Right atrium auricular region (tissue), 2 donors: ENCODE measurements at places on chromosomes 5 and 9.

- H3K4me1 ChIP-seq = no peaks in the 10 kb centered on the region
- no peaks in the 10 kb centered on the region for H3K27me3 ChIP-seq
- no peak overlapping the region for H3K4me3 ChIP-seq
- no peaks in the 10 kb centered on the region for H3K36me3 ChIP-seq
- no peak for DNase-seq
- H3K27ac ChIP-seq = no peak overlapping the region
These were observed 504.5 kb upstream of the ITGA1 start for GRCh38 chr5:52283221-52283620.

DNA sequence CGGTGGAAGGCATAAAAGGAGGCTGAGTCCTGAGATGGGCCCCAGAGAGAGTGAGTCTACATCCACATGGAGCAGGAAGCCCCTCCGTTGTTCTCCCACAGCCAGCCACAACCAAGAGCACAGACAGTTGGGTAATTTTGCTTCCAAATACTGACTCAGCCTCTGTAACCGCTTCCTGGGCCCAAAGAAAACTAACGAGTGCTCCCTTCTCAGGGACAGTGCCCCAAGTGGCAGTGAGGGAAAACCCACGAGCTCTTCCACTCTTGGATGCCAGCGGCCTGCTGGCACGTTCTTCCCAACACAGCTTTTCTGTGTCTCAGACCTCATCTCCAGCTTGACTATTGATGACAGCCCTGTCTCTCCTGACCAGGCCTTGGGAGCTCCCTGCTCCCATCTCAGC is 207.6 kb downstream of the FSTL4 start:
- no peaks in the 10 kb centered on the region for H3K4me1 ChIP-seq
- H3K4me3 ChIP-seq = no peak overlapping the region
- no peaks in the 10 kb centered on the region for H3K36me3 ChIP-seq

- no peak for DNase-seq
- no peak overlapping the region for H3K27ac ChIP-seq
- H3K36me3 ChIP-seq = no peaks in the 10 kb centered on the region
- H3K27me3 ChIP-seq = no peaks in the 10 kb centered on the region
- H3K4me1 ChIP-seq = no peaks in the 10 kb centered on the region
- no peak overlapping the region for H3K4me3 ChIP-seq
These were observed 14.8 kb downstream of the TAS2R1 start for GRCh38 chr5:9615331-9615730.

- H3K27ac ChIP-seq = no peak overlapping the region
- H3K27me3 ChIP-seq = no peaks in the 10 kb centered on the region
- H3K36me3 ChIP-seq = no peaks in the 10 kb centered on the region
- H3K4me3 ChIP-seq = no peak overlapping the region
These were observed 113.4 kb upstream of the GRHPR start for GRCh38 chr9:37309136-37309535.
